Naive thymus-derived CD8-positive, alpha-beta T cell (primary cell): ENCODE measurements at places on chromosomes 16 and 17. TPM values are rescaled to one million over a fixed set of nuclear protein-coding genes. Genes with fewer than 3 reads are reported as not detected.

TP53TG3 gene
- not detected for total RNA-seq

SLC5A11 gene
- 0.68 TPM for total RNA-seq

DNA sequence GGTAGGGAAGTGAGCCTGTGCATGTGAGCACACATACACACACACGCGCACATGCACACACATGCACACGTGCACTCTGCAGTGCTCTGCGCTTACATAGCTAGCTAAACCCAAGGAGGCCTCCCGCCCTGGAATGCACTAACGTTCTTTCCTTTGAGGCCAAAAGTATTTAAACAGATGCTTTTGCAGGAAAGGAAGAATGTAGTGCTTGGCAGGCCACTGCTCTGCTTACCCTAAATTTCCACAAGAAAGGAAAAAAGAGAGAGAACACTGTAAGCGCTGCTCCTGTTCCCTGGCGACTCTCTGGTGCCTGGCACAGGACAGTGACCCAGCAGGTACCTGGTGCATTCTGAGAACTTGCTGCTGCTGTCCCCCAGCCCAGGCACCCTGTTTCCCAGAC, 31.3 kb upstream of the MRPS23 start:
- no peaks in the 10 kb centered on the region for H3K36me3 ChIP-seq
- peaks cover 1% of the 10 kb centered on the region for H3K27me3 ChIP-seq
- H3K4me1 ChIP-seq, result peaks cover 13% of the 10 kb centered on the region
- DNase-seq, result no peak

DNA sequence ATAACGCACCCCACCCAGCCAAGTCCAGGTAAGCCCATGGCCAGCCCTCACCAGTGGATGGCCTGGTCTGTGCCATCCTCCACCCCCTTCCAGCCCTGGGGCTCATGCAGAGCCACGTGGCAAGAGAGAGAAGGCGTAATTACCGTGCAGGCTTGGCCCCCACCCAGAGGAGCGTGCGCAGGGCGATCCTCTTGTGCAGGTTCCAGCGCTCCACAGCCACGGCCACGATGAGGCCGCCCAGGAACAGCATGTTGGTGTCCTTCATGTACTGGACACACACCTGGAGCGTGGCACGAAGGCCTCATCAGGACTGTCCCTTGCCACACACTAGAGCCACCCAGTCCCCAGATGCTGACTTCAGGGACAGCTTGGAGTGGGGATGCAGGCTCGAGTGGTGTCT, 6.7 kb downstream of the SLC13A5 start:
- peaks cover 4% of the 10 kb centered on the region for H3K4me1 ChIP-seq
- H3K27ac ChIP-seq, result no peak overlapping the region
- no peaks in the 10 kb centered on the region for H3K36me3 ChIP-seq
- H3K4me3 ChIP-seq, result no peak overlapping the region
- H3K27me3 ChIP-seq, result peaks cover 51% of the 10 kb centered on the region
- DNase-seq, result no peak

GRCh38 chr16:65106757-65107156, 15.1 kb downstream of the CDH11 start:
- H3K4me1 ChIP-seq, result no peaks in the 10 kb centered on the region
- H3K36me3 ChIP-seq, result peaks cover 5% of the 10 kb centered on the region
- no peaks in the 10 kb centered on the region for H3K27me3 ChIP-seq
- H3K27ac ChIP-seq, result no peak overlapping the region
